Progenitor cell of endocrine pancreas (in vitro differentiated cells): ENCODE measurements at places on chromosomes 16 and 17. TPM values are rescaled to one million over a fixed set of nuclear protein-coding genes. Genes with fewer than 3 reads are reported as not detected.

GRCh38 chr17:34098699-34099098 is 156.4 kb upstream of the CCL2 start:
- no peak overlapping the region for H3K4me3 ChIP-seq
- H3K27me3 ChIP-seq, result no peaks in the 10 kb centered on the region
- no peak overlapping the region for H3K27ac ChIP-seq
- no peaks in the 10 kb centered on the region for H3K36me3 ChIP-seq
- H3K4me1 ChIP-seq, result peaks cover 6% of the 10 kb centered on the region

DNA sequence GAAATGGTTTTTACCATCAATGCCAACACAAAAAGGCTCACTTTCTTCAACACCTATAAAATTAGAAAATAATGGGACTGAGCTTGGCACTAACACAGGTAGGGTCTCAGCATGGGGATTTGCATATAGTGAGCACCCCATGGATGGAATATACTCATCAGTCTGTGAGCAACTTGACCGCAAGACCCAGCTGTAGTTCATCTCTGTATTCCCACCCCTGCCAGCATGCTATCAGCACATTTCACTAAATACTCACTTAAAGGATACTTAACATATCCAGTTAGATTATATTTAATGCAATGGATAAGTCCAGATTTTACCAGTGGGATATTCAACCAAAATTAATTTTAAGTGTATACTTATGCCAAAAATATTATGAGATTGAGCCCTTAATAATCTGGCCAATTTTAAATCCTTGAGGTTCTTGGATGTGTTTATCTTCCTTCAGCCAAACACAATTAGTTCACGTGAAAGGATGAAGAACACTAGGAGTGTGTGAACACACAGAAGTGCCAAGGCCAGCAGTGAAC is 66.7 kb downstream of the C16orf95 start:
- H3K27me3 ChIP-seq, result peaks cover 16% of the 10 kb centered on the region
- peaks cover 23% of the 10 kb centered on the region for H3K4me1 ChIP-seq
- DNase-seq, result no peak
- H3K27ac ChIP-seq, result no peak overlapping the region

DNA sequence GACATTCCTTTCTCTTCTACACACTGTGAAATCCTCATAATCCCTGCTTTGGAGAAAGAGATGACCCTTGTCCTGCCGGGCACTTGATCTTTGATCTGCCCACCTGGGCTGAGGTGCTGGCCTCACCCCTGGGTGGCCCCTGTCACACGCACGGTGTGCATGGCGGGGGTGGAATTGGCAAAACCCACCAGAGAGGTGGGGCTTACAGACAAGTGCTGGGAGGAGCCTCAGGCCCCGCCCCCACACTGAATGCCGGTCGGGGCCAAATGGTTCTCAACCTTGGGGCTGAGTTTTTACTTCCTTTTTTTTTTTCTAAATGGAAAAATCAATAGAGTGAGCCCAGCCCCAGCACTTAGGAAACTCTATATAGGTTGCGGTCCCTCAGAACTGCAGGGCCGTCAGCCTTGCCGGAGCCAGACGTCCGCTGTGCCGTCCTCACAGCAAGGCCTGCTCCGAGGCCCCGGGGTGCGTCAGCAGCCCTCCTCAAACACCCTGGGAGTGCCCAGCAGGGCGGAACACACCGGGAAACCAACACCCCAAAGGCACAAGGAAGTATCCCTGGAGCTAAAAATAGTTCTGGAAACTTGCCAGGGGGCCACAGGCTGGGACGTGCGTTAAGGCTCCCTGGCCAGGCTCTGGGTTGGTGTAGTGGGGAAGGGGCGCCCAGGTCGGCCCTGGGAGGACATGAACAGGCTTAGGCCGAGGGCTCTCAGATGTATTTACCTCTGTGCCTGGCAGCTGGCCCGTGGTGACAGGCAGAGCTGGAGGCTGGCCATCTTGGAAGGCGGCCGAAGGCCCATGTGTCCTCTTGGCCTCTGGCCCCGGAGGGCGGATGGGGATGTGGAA is 11.0 kb downstream of the GPRC5C start:
- peaks cover 32% of the 10 kb centered on the region for H3K36me3 ChIP-seq
- H3K4me1 ChIP-seq, result peaks cover 24% of the 10 kb centered on the region
- H3K4me3 ChIP-seq, result peak overlapping the region; percentile 53
- DNase-seq, result peak; percentile 65
- no peaks in the 10 kb centered on the region for H3K27me3 ChIP-seq
- H3K27ac ChIP-seq, result peak overlapping the region; percentile 93

- H3K36me3 ChIP-seq, result no peaks in the 10 kb centered on the region
- no peak for DNase-seq
- H3K4me1 ChIP-seq, result peaks cover 4% of the 10 kb centered on the region
- no peak overlapping the region for H3K27ac ChIP-seq
- H3K4me3 ChIP-seq, result no peak overlapping the region
- H3K27me3 ChIP-seq, result peaks cover 7% of the 10 kb centered on the region
Observed at GRCh38 chr17:5699814-5700213, 115.5 kb upstream of the NLRP1 start.

DNA sequence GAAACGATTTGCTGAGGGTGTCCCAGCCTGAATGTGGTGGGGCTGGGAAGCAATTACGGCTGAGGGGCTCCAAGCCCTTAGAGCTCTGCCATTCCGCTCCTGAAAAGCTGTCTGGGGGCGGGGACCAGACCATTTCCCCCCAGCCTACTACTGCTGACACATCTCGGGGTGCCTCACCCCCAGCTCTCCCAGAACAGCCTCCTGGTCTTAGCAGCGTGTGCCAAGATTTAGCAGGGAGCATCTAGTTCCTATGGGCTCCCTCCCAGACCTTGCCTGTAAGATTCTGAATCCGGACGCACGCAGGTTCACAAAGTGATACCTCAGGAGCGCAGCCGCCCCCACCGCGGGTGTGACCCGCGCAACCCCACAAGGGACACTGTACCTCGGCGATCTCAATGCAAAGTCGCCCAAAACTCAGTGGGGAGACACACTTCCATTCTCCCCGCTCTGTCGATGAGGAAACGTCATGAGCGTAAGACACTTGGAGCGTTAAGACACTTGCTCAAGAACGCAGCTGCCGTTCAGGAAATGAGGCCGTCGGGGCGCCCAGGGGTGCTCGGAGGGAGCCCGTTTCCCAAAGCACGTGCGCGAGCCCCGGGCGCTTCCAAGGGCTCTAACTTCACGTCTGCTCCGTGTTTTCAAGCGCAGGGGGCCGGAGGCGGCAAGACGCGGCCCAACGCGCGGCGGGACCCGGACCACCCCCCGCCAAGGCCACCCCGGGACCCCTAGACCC is 629 bp downstream of the GEMIN4 start:
- H3K36me3 ChIP-seq, result peaks cover 21% of the 10 kb centered on the region
- DNase-seq, result no peak
- peak overlapping the region; percentile 98 for H3K27ac ChIP-seq
- H3K4me3 ChIP-seq, result peak overlapping the region; percentile 94

DNA sequence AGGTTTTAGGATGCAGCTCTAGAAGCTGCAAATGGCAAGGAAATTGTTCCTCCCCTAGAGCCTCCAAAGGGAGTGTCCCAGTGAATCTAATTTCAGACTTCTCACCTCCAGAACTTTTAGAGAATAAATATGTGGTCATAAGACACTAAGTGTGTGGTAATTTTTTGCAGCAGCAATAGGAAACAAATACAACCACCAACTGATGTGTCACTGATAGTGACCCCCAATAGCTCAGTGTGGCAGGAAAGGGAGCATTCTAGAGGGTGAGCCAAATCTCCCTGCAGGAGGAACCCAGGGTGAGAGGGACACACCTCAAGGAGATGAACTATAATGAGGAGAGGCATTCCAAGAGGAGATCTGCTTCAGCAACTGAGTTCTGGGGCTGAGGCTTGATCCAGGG is 4.1 kb downstream of the CCL4L2 start:
- no peak overlapping the region for H3K27ac ChIP-seq
- DNase-seq, result no peak
- no peaks in the 10 kb centered on the region for H3K4me1 ChIP-seq
- H3K36me3 ChIP-seq, result peaks cover 2% of the 10 kb centered on the region

GRCh38 chr16:1003391-1004347 is 22.1 kb downstream of the SOX8 start:
- H3K27me3 ChIP-seq, result peaks cover 11% of the 10 kb centered on the region
- H3K4me1 ChIP-seq, result no peaks in the 10 kb centered on the region
- no peaks in the 10 kb centered on the region for H3K36me3 ChIP-seq

DNA sequence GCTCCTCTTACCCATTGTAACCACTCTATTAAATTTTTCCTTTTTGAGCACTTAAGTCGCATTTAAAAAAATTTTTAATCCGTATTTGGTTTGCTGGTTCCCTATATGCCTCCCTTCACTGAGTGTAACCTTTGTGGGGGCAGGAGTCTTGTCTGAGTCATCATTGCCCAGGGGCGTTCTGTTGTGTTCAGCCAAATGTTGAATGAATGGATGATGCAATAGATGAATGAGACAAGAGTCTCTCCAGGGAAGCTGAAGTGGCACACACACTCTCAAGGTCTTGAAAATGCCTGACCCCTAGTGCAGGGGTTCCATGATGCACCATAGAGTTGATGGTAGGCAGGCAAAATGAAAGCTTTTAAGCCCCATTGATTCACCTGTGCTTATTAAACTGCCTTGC is 123.0 kb upstream of the RBFOX1 start:
- no peaks in the 10 kb centered on the region for H3K36me3 ChIP-seq
- peaks cover 16% of the 10 kb centered on the region for H3K27me3 ChIP-seq
- H3K4me3 ChIP-seq, result no peak overlapping the region

- H3K4me1 ChIP-seq, result no peaks in the 10 kb centered on the region
- DNase-seq, result no peak
- no peak overlapping the region for H3K27ac ChIP-seq
- no peaks in the 10 kb centered on the region for H3K27me3 ChIP-seq
Observed at GRCh38 chr16:25198021-25198420, 18.7 kb upstream of the AQP8 start.

GRCh38 chr16:4505356-4506147 is 29.4 kb downstream of the HMOX2 start:
- H3K27me3 ChIP-seq, result no peaks in the 10 kb centered on the region
- no peak overlapping the region for H3K27ac ChIP-seq
- peaks cover 13% of the 10 kb centered on the region for H3K4me1 ChIP-seq

GRCh38 chr16:19138601-19139000 is 24.8 kb downstream of the ITPRIPL2 start:
- H3K4me3 ChIP-seq, result no peak overlapping the region
- no peak for DNase-seq
- no peak overlapping the region for H3K27ac ChIP-seq
- peaks cover 22% of the 10 kb centered on the region for H3K27me3 ChIP-seq
- H3K36me3 ChIP-seq, result no peaks in the 10 kb centered on the region

DNA sequence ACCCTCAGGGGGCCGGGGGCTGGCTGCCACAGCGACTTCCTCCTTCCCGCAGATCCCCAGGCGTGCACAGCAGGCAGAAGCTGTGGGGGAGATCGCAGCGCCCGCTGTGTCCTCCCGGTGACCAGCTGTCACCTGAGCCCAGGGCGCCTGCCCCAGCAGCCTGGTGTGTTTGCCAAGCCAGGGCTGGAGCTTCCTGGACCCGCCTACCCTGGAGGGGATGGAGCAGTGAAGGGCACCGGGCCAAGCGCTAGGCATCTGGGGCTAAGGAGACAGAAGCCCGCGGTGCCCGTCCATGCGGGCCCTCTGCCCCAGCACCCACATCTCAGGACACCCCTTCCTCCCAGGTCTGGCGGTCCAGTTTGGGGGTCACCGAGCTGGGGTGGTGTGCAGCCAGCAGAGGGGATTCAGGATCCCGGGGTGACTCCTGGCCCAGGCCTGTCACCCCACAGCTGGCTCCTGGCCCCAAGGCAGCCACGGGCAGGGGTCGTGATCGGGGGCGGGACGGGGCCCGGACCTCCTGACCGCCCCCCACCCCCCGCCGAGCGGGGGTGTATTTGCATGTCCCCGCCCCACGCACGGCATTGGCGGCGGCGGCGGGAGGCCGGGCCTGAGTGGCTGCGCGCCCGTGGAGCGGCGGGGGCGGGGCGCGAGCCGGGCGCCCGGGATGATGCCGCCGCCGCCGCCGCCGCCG is at the start of gene RAB26:
RAB26 (plus strand) TSS at position 645 of the 691 bp plus-strand sequence. CDS start 159 bp downstream, outside the sequence.
- H3K4me3 ChIP-seq, result peak within 1 kb of the TSS; percentile 58
- H3K36me3 ChIP-seq, result peaks cover 5% of the 10 kb centered on the region
- peaks cover 6% of the 10 kb centered on the region for H3K27me3 ChIP-seq
- H3K4me1 ChIP-seq, result peaks cover 17% of the 10 kb centered on the region
- peak within 1 kb of the TSS; percentile 49 for H3K27ac ChIP-seq

GRCh38 chr17:13753154-13753553 is 151.4 kb upstream of the HS3ST3A1 start:
- DNase-seq, result no peak
- peaks cover 25% of the 10 kb centered on the region for H3K27me3 ChIP-seq
- H3K27ac ChIP-seq, result no peak overlapping the region
- H3K4me3 ChIP-seq, result no peak overlapping the region

DNA sequence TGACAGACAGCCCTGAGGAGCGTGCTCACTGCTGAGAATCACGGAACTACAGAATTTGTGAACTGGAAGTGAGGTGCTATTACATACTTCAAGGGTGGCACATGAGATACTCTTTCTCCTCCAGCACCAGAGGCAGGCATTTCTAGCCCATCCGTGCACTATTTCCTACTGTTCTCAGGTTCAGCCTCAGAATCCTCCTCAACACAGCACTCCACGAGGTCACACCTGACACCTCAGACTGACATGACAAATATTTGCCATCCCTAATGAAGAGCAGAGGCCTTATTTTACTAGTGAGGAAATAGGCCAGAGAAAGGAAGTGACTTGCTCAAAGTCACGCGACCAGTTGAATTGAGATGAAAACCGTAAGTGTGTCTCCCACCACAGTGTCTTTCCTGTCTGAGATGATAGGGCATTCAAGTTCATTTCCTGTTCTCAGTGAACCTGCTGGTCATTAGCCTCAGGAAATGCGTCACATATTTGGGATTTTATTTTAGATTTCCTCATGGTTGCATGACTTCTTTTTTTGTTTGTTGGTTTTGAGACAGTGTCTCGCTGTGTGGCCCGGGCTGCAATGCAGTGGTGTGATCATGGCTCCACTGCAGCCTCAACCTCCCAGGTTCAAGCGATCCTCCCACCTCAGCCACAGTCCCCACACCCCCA is 23.6 kb downstream of the SEZ6 start:
- peak overlapping the region; percentile 45 for H3K27ac ChIP-seq
- H3K27me3 ChIP-seq, result peaks cover 52% of the 10 kb centered on the region
- H3K36me3 ChIP-seq, result no peaks in the 10 kb centered on the region
- no peak for DNase-seq

GRCh38 chr16:12390644-12391043 is 413.0 kb downstream of the CPPED1 start:
- no peaks in the 10 kb centered on the region for H3K36me3 ChIP-seq
- DNase-seq, result no peak
- H3K4me1 ChIP-seq, result no peaks in the 10 kb centered on the region
- H3K27me3 ChIP-seq, result no peaks in the 10 kb centered on the region

- no peaks in the 10 kb centered on the region for H3K27me3 ChIP-seq
- no peak overlapping the region for H3K4me3 ChIP-seq
- H3K36me3 ChIP-seq, result peaks cover 20% of the 10 kb centered on the region
- peaks cover 11% of the 10 kb centered on the region for H3K4me1 ChIP-seq
- H3K27ac ChIP-seq, result no peak overlapping the region
Observed at GRCh38 chr17:64196601-64197000, 66.5 kb downstream of the TEX2 start.

Gene DNAI2
- total RNA-seq, result not detected in 2 replicates

Gene TBC1D3
- total RNA-seq, result not detected in 2 replicates

Gene NACA2
- not detected in 2 replicates for total RNA-seq

Gene CDH1
- total RNA-seq, result 545 and 586 TPM in 2 replicates

Gene HS3ST4
- total RNA-seq, result 0.67 and 0.69 TPM in 2 replicates

Gene GFER
- 27.1 and 32.9 TPM in 2 replicates for total RNA-seq

Gene MT1G
- 1.8 and 2.9 TPM in 2 replicates for total RNA-seq

Gene USP43
- total RNA-seq, result 9.7 and 10.4 TPM in 2 replicates

Gene ITGAD
- not detected in 2 replicates for total RNA-seq
